Activated T-cell treated with anti-CD3 and anti-CD28 coated beads for 1 hour (primary cell): ENCODE measurements at places on chromosomes 3 and 15.

GRCh38 chr3:161793194-161793930 is 296.8 kb downstream of the OTOL1 start:
- no peak for DNase-seq

GRCh38 chr15:100429116-100429728 is 87.4 kb upstream of the ADAMTS17 start:
- DNase-seq, result no peak

DNA sequence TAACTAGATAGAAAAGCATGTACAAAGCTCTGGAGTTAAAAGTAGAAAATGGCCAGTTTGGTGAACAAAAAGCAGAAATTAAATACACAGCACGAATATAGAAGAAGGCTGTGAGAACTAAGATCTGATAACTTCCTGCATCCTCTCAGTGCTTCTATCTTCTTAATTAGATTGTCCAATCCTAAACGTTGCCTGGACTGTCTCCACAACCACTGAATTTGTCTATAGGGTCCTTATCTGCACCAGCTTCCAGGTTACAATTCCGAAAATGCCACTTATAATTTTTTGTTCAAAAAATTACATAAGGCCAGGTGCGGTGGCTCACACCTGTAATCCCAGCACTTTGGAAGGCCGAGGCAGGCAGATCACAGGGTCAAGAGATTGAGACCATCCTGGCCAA is 626.3 kb downstream of the TBL1XR1 start:
- DNase-seq, result no peak

GRCh38 chr3:71217640-71218222 is 365.8 kb downstream of the FOXP1 start:
- DNase-seq, result no peak

- DNase-seq, result no peak
Measured at GRCh38 chr15:39820050-39820602, 37.5 kb upstream of the FSIP1 start.

DNA sequence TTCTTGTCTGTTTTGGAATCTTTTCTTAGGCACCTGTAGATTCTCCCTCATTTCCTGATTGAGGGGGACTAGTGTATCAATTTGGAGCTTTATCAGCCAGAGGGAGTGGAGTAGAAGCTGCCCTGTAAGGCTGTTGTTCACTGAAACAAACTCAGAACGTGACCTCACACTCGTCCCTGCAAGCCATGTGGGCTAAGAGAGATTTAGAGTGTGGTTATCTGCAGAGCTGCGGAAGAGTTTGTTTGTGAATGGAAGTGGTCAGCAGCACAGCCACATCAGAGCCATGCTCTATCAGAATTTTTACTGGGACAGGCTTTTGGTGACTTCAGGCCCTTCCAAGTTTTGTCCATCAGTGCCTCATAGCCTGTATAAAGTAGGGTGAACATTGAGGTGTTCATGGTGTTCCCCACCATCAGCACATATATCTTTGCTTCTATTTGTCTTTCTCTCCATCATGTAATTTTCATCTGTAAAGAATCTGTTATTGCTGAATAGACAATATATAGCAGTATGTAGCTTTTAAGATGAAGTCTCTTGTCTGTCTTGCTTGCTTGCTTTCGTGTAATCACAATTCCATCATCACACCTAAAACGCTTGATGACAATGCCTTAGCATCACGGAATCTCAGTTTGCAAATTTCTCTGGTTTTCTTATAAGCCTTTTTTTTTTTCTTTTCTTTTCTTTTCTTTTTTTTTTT is 37.0 kb downstream of the LARS2 start:
- DNase-seq, result no peak

GRCh38 chr3:111735243-111735758 is 123.8 kb upstream of the PHLDB2 start:
- no peak for DNase-seq

GRCh38 chr15:76011627-76012551 is at the start of gene NRG4:
TSS of gene NRG4 (minus strand) at chr15:76012424. CDS start at chr15:76011230, 1,194 bp downstream.
- no peak for DNase-seq

DNA sequence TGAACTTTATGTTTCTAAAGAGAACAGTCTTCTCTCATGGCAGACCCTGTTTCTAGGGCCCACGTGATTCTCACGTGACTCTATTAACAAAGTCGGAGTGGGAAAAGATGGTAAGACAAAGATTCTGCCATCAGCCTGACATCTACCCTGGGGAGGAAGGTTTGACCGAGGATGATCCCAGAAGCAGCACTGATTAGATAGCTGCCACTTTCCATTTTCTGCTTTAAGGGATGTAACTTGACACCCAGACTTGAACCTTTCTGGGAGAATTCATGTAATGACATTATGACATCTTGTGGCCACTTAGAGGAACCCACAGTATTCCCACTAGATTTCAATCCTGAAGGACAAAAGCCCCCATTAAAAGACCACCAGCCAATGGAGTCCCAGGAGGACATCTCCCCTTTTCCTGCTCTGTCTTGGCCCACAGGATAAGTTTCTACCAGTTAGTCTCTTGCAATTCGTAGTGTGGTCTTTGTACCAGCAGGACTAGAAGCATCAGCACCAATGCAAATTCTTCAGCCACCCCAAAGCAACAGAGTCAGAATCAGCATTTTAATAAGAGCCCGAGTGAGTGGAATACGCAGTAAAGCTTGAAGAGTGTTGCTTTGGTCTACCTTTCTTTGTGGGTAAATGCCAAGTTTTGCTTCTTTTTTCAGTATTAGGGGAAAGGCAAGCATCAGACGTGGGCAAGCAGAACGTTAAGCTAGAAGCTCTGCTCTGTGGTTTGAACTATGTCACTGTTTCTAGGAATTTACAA is 480.5 kb upstream of the PROK2 start:
- no peak for DNase-seq

GRCh38 chr3:62095756-62096155 is 277.6 kb downstream of the FEZF2 start:
- DNase-seq, result no peak

DNA sequence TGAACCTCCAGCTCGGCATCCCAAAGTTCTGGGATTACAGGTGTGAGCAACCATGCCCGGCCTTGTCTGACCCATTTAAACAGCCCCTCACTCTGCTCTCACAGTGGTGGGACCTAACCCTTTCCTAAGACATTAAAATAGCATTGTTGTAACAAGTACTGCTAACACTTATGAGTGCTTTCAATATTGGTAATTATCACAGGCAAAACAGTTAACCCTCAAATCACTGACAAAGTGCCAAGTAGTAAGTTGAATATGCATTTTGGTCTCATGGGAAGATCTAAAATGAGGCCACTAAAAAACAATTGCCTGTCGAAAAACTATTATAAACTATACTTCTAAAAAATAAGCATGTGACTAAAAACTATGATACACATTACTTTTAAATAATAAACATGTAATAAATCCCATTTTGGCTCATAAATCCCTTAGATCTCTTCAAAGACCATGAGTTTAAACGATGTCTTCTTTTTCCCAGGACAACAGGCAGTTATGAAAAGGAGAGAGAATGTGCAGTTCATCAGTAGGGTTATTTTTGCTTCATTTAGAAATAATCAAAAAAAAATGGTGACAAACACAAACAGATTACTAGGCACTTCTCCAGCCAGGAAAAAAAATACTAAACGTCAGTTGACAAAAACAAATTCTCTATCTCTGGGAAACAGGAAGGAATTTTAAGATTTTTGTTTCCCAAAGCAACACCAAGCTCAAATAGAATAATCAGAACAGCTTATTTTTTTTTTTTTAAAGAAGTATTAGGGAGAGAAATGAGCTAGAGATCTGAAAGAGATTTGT is 95.4 kb downstream of the RFTN1 start:
- DNase-seq, result no peak

GRCh38 chr3:34248352-34248751 is 449.9 kb downstream of the PDCD6IP start:
- no peak for DNase-seq

DNA sequence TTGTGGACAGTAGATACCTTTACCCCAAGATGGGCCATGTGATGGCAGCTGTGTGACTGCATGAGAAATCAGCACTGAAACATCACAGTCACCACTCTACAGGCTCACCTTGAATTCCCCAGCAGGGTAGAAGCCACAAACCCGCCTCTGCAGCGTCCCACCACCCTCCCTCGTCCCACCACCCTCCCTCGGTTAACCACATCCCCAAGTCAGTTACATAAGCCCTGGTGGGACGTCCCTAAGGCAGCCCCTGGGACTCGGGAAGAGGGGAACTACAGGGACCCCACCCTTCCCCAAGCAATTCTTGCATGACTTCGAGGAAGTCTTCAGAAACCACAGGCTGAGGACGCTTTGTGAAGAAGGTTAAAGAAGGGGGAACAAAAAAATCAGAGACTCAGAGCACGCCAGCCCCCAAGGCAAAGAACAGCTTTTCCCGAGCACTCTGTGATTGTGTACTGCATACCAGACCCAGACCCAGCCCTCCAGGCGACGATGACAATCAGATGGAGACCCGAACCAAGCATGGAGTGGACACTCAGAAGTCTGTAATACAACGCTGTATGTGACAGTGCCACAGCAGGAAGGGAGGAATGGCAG is 60.5 kb downstream of the SH3BP5 start:
- peak; percentile 62 for DNase-seq

DNA sequence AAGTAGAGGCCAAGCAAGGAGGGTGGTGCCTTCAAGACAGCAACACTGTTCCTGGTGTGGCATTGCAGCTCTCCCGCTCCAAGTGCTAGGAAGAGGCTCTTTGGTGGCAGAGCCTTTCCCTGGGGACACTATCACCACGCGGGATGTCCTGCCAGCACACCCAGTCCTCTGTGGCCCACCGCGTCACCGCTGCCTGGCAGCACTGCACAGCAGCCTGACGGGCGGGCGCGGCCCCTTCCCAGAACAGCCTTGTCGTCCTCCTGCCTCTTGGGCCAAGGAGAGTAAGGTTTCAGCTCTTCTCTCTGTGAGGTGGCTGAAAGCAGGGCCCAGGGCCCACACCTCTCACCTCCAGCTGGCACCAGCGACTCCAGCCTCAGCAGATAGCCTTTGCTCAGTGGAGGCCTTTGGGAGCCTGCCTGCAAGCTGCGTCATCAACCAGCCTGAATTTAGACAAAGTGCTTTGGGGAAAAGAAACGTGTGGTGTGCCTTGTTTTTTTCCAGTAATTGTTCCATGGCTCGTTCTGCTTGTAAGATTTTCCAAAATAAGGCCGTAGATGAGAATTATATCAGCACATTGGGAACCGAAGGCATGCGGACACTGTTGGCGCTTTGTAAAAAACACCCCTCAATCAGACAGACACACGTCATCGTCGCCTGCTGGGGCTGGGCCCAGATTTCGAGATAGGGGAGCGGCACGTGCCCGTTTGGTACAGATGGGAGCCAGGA is 65.0 kb downstream of the AAGAB start:
- DNase-seq, result no peak
